ENCODE measurements at places on chromosomes 7 and 10. TPM values are rescaled to one million over a fixed set of nuclear protein-coding genes. Genes with fewer than 3 reads are reported as not detected.

The CCDC172 gene
- not detected for total RNA-seq

The LRRC18 gene
- not detected for total RNA-seq

The SH2D4B gene
- under 0.01 TPM for total RNA-seq

The FOXI2 gene
- not detected for total RNA-seq

The FAM25A gene
- not detected for total RNA-seq

The STYXL1 gene
- total RNA-seq = 40.0 TPM

The MYOZ1 gene
- 0.19 TPM for total RNA-seq

The GAD2 gene
- total RNA-seq = not detected

The KIF11 gene
- 42.0 TPM for total RNA-seq

The RBM28 gene
- total RNA-seq = 14.1 TPM

The FGF8 gene
- 0.19 TPM for total RNA-seq

The NET1 gene
- 22.6 TPM for total RNA-seq

The WDR91 gene
- total RNA-seq = 6.7 TPM

The ALOX5 gene
- 0.19 TPM for total RNA-seq

The PNLIPRP3 gene
- not detected for total RNA-seq

The GNAI1 gene
- 56.9 TPM for total RNA-seq

The LGI1 gene
- total RNA-seq = not detected

The VAX1 gene
- not detected for total RNA-seq

The SPDYE2B gene
- not detected for total RNA-seq

The GHRHR gene
- not detected for total RNA-seq

The ADIRF gene
- 69.4 TPM for total RNA-seq

The CASP7 gene
- total RNA-seq = 25.7 TPM

The TMEM196 gene
- total RNA-seq = not detected

The TMEM273 gene
- 0.58 TPM for total RNA-seq

The CRHR2 gene
- not detected for total RNA-seq

The MACROH2A2 gene
- total RNA-seq = 2.9 TPM

The SIRT1 gene
- 11.6 TPM for total RNA-seq

The UBN2 gene
- total RNA-seq = 2.7 TPM

The PRLHR gene
- not detected for total RNA-seq

The ZNF777 gene
- 3.7 TPM for total RNA-seq

The ITGB8 gene
- 73.0 TPM for total RNA-seq
